ENCODE measurements at places on chromosomes 4 and X.

DNA sequence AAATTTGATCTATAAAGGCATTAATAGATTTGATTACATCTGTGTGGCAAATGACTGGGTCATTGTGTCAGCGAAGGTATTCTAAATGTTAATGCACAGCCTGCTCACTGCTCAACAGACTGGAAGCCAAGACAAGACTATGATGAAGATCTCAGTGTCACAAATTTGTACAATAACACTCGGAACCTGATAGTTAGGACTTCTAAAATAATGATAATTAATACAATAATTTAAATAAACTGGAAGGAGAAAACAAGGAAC is 217.4 kb downstream of the CENPC start:
- no peak for DNase-seq

GRCh38 chr4:2263926-2264321 is 2.0 kb upstream of the MXD4 start:
- DNase-seq, result peak; percentile 12

DNA sequence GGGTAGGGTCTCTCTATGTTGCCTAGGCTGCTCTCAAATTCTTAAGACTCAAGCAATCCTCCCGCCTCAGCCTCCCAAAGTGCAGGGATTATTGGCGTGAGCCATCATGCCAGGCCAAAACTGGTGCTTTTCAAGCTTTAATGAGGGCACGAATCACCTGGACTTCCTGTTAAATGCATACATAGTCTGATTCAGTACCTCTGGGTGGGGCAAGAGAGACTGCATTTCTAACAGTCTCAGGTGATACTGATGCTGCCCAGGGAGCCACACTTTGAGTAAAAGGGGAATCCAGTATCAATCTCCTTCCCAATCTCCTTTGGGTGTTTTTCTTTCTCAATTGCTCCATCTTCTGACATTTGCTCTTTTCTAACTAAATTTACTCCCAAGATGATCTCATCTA is 96.5 kb downstream of the SH3RF1 start:
- DNase-seq, result no peak

DNA sequence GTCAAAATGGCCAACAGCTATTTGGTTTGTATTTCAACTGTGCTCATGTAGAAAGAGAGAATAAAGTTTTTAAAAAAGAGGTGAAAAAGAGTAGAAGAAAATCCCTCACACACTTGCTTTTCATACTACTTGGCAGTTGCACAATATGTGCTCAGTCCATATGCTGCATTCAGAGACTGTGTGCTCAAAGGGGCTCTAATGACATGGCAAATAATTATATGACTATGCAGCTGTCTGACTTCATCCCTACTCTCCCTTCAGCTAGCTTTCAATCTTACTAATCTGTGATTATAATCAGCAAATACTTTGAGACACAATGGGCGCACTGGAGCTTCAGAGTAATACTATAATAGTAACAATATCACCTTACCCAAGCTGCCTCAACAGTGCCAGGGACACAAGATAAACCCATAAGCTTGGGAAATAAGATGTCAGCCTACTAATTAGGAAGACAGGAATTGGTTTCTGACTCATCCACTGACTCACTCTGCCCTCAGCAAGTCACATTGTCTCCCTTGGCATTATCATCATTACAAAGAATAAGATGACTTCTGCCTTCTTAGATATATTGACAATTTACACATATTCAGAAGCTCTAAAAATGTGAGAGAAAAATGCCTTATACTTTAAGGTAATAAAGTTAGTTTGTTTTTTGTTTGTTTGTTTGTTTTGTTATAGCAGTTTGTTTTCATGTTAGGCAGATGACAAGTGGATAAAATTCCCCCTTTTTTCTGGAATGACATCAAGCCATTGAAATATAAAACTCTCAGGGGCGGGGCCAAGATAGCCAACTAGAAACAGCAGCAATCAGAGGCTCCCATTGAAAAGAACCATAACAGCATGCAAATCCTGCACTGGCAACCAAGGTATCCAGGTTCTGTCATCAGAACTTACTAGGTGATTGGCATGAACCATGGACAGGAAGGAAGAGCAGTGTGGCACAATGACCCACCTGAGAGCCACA is 311.6 kb downstream of the FAM133A start:
- DNase-seq, result no peak

DNA sequence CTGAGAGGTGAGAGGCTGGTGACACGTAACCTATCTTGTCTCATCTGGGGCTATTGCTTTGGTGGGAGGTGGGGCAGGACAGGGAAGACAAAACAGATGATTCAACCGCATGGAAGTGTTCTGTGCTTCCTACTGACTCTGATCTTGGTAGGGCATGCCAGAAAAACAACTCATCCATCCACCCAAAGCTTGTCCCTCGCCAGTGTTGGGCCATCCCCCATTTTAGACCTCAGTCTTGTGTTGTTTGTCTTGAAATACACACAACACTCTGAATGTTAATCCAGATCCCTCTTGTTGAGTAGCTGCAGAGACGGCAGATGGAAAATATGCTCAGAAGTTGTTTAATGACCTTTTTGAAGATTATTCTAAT is 377 bp downstream of the CHRNA9 start:
- no peak for DNase-seq

DNA sequence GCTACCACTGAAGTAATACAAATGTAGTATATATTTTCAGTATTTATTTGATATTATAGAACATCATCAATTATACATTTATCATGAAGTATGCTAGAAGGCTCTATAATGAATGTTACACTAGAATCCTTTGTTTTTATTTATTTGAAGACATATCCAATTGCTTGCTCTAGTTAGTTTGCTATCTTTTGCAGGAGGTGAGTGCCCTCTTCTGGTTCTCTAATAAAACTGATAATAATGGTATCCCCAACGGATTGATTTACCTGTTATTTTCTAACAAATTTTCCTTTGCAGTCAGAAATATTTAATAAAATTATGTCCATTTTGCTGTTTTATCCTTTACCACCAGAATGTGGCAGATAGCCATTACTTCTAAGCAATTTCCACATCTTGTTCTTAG is 274.3 kb upstream of the TACR3 start:
- DNase-seq, result no peak

- no peak for DNase-seq
Measured at GRCh38 chr4:102541697-102542096, 40.5 kb downstream of the NFKB1 start.

GRCh38 chr4:15322006-15322405 is 105.8 kb upstream of the C1QTNF7 start:
- DNase-seq, result no peak

- no peak for DNase-seq
Measured at GRCh38 chr4:186039697-186040096, 29.3 kb upstream of the TLR3 start.

- no peak for DNase-seq
Measured at GRCh38 chr4:101102114-101102742, 245.1 kb downstream of the PPP3CA start.

DNA sequence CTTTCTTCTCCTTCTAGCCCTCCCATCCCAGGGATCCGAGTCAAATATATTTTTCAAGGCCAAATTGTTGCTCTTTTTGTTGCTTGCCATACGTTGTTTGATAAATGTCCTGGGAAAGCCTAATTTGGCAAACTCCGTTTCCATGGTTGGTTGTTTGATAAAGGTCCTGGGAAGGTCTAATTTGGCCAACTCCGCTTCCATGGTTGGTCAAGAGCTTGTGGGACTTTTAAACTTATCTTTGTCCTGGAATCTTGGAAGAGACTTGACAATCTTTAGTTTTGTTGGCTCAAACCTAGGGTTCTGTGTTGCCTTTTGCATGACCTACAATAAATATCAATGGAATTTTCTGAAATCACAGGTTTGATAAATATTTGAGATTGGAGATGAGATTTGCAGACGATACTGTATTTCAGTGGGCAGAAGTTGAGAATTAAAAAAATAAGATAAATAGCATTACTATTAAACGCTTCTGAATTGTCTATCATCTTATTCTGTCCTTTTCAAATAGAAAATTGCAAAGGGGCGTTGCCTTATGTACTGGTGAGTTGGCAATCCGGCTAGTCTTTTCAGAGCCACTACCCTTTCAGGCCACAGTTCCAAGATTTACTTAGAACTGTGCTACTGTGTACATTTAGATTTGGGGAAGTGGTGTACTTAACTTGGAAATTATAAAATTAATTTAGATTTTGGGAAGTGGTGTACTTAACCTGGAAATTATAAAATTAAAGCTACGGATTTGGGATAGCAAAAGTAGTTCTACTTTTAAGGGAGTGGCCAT is 804 bp downstream of the OSTC start:
- no peak for DNase-seq

DNA sequence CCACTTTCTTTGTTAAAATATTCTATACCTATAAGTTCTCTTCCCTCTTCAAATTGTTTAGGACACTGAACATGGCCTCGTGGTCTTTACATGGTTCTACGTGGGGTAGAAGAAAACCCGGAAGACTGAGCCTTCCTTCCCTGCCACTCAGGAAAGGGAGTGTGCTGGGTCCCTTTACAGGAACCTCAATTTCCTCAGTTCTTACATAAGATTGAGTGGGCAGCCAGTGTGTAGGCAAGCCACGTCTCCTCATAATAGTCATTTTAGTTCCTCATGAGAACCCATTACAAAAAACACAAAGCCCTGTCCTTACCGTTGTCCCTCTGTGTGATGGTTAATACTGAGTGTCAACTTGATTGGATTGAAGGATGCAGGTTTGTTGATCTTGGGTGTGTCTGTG is 28.7 kb upstream of the SMIM10L2A start:
- no peak for DNase-seq

DNA sequence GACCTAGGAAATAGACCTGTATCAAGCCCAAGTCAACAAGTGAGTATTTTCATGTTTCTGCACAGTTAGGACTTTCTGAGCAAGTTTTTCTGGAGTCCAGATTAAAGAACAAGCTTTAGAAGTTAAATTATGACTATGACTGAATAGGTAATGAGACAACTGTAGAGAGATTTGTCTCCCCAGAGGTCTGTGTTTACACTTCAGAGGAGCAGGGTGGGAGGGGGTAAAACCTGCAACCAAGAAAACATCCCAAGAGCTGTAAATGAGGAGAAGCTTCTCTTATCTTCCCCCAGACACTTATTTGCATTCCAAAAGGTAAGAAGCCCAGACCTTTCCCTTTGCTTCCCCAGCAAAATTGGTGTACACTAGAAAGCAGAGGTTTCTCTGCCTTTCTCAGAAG is 22.1 kb upstream of the CEP135 start:
- no peak for DNase-seq

DNA sequence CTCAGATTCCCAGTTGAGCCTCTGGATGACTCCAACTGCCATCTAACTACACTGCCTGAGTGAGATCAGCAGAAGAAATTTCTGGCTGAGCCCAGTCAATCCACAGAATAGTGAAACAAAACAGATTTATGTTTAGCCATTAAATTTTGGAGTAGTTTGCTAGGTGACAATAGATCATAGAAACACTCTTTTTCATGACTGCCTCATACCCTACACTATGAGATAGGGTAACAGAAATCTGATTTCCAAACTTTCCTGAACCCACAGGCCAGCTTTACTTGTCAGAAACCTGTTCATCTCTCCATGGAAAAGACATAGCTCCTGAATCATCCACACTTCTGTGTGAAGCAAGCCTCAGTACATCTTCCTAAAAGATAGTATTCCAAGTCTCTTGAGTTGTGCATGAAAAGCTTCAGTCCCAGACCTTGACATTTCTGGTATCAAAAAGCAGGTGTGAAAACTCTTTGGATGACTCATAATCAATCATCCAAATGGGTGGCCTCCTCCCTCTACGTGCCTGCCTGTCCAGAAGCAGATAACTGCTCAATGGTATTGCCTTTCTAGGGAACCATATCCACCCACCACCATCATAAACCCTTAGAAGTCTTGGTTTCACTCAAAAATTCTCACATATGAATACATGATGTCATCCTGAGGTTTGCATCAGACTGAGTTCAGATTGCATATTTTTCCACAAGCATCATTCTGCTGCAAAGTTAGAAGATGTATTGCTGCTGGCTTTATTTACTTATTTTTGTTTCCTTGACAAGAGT is 47.5 kb upstream of the RAP2C start:
- no peak for DNase-seq
